SK-MEL-5 (cell line): ENCODE measurements at places on chromosomes 6 and 20. TPM values are rescaled to one million over a fixed set of nuclear protein-coding genes. Genes with fewer than 3 reads are reported as not detected.

Gene TNNC2
- total RNA-seq, result 0.37 TPM in 1 of 2 replicates, not detected in the other

Gene FAM83C
- total RNA-seq, result not detected in 2 replicates

- DNase-seq, result no peak
Observed at GRCh38 chr6:161095916-161096315, 104.3 kb downstream of the MAP3K4 start.

DNA sequence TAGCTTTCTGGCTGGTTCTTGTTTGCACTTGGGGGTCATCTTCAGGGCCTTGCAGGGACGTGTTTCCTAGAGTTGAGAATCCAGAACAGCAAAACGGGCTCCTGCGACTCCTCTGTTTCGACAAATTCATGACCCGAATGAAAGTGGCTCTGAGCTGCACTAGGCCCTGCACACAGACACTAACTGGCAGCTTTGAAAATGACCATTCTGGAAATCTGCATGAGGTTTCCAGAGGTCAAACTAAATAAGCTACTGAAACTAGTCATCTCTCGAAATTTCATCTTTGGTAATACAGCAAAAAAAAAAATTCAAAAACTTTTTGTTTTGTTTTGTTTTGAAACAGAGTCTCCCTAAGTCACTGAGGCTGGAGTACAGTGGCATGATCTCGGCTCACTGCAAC lies 15.5 kb upstream of the BMP7 start:
- DNase-seq, result no peak
